ENCODE measurements at places on chromosomes 5 and 9.

DNA sequence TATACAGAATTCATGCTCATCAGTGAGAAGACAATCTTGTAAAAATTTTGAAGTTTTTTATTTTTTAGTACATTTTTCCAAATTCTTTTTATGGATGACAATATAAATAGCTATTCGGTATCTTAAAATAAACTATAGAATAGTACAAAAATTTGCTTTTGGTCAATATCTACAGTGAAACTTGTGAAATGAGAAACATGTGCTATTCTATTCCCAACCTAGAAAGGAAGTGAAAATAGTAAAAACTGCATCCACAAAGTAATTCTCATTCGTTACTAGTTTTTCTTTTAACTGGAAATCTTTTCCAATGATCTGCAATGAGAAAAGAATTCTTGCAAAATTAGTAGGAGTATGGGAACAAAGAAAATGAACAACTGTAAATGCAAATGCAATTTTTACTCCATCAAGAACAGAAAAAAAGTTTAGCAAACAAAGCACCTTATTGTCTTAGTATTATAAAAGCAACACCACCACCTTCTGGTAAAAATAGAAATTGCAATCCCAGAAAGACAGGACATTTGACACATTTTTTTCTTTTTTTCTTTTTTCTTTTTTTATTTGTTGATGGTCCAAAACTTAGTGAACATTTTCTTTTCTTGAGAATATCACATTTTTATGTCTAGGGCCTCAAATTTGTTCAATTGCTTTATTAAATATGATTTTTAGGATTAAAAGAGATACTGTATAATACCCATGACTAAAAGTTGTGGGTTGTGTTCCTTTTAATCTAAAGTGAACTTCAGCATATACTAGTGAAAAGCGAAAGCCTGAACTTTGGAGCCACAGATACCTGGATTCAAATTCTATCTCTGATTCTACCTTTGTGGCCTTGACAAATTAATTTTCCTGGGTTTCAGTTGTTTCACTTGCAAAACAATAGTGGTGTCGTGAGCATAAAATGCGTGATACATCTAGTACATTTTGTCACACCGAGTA, 72.3 kb downstream of the SLCO4C1 start:
- no peak for DNase-seq

- no peak for DNase-seq
Observed at GRCh38 chr5:6498968-6499367, 50.3 kb downstream of the UBE2QL1 start.

DNA sequence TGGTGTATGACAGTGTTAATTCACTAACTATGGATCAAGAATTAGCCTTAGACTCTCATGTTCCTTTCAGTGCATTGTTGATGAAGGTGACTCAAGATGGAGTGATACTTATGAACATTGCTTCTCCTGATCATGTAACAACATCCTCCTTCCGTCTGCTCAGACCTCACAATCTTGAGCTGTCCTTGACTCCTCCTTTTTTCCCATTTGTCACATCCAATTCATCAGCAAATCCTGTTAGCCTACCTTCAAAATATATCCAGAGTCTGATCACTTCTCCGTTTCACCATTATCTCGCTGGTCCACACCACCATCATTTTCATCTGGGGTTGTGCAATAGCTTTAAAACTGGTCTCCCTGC, 9.2 kb upstream of the SEMA6A start:
- no peak for DNase-seq

DNA sequence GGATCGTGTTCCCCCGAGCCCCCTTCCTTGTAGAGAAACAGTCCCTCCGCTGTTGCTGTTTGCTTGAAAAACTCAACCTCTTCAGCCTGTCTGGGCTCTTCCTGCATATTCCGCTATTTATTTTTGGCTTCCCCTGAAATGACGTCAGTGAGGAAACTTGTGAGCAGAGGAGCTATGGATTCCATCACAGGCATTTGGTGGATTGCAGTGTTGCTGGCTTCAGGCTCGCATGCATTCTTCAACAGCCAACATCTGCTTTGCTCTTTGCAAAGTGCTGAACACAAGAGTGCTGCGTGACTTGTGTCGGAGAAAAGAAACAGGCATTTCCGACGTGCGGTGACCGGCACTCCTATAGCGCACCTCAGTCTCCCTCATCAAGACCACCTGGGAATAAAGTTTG, 232.7 kb downstream of the RFK start:
- DNase-seq: no peak

DNA sequence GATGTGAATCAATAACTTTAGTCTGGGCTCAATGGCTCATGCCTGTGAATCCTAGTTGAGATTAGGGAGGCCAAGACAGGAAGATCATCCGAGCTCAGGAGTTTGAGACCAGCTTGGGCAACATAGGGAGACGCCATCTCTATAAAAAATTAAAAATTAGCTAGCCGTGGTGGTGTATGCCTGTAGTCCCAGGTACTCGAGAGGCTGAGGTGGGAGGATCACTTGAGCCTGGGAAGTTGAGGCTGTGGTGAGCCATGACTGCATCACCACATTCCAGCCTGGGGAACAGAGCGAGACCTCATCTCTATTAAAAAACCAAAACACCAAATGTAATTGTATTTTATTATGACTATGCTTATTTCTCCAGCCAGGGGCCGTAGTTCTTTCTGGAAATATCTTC, 69.6 kb upstream of the NR5A1 start:
- no peak for DNase-seq

GRCh38 chr5:169183576-169183975, 117.4 kb downstream of the SLIT3 start:
- DNase-seq: no peak

DNA sequence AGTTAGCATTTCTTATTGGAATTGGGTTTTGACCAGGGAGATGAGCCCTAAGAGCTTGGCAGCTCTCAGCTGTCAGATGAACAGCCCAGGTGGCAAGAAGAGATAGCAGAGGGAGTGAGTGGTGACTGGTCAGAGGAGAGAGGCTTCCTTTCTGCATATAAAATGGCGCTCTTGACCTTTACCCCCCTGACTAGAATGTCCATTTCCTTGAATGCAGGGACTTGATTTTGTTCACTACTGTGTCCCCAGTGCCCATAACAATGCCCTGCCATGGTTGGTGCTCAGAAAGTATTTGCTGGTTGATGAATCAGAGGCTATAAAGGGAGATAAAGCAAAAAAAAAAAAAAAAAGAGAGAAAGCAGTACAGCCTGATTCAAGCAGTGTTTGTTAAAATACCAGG, 7.2 kb downstream of the CHMP5 start:
- no peak for DNase-seq

GRCh38 chr5:180034564-180034963, 37.0 kb downstream of the RNF130 start:
- no peak for DNase-seq

DNA sequence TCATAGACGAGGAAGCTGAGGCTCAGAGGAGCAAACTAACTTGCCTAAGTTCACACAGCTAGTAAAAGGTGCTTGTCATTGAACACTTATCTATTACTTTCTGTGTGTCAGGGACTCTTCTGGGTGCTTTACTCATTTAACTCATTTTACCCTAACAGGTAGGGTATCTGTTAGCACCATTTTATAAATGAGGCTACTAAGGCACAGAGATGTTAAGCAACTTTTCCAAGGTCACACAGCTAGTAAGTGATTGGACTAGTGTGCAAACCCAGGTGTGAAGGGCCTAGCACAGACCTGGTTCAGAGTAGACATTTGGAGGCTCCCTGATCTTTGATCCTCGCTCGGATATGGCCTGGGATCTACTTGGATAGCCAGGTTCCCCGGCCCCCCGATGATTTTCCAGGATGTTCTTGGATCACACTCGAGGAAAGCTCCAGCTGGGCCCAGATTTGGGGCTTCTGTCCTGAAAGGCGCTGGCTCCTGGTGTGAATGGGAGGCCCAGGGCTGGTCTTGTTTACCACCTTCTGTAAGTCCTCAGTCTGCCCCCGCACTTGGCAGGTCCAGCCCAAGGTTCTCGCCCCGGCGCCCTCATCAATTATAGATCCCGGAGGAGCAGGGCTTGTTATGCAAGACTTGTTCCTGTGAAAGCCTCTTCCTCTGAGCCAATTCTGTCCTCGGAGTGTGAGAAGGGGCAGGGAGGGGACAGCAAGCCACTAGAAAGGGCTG, 37.5 kb downstream of the GSN start:
- no peak for DNase-seq

DNA sequence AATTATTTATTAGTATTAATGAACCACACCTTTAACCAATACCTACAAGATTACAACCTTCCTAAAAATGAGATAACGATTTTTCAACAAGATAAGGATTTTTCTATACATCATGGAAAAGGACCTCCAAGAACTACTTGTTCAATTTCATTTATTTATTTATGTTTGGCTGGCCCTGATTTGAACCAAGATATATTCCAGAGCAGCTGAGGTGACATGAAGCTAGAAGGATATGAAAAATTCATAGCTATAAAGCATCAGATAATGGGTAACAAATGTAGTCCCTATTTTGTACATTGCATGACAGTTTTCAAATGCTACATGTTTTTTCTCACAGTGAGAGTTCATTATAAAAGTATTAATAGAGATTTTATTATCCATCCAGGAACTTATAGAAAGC, 798.5 kb upstream of the ARRDC3 start:
- no peak for DNase-seq

DNA sequence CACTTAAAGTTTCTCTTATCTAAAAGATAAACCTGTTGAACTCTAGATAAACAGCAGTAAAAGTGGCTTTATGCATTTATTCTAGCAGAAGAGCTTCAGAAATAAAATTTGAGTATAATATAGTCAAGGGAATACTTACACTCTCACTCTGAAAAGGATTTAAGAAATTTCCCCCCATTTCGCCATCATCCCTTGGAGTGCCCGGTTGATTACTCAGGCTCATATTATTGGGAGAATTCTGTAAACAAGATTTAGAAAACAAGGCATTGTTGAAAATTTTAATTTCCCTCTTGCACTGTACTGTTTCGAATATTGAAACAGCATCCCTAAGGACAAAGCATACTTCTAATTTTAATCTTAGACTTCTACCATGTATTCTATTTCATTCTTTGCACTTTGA, 34.5 kb upstream of the ACOT12 start:
- no peak for DNase-seq

DNA sequence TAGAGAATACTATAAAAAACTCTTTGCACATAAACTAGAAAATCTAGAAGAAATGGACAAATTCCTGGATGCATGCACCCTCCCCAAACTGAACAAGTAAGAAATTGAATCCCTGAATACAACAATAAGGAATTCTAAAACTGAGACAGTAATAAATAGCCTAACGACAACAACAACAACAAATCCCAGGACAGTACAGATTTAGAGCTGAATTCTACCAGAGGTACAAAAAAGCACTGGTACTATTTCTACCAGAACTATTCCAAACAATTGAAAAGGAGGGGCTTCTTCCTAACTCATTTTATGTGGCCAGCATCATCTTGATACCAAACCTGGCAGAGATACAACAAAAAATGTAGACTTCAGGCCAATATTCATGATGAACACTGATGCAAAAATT, 394.4 kb upstream of the RORB start:
- DNase-seq: no peak

DNA sequence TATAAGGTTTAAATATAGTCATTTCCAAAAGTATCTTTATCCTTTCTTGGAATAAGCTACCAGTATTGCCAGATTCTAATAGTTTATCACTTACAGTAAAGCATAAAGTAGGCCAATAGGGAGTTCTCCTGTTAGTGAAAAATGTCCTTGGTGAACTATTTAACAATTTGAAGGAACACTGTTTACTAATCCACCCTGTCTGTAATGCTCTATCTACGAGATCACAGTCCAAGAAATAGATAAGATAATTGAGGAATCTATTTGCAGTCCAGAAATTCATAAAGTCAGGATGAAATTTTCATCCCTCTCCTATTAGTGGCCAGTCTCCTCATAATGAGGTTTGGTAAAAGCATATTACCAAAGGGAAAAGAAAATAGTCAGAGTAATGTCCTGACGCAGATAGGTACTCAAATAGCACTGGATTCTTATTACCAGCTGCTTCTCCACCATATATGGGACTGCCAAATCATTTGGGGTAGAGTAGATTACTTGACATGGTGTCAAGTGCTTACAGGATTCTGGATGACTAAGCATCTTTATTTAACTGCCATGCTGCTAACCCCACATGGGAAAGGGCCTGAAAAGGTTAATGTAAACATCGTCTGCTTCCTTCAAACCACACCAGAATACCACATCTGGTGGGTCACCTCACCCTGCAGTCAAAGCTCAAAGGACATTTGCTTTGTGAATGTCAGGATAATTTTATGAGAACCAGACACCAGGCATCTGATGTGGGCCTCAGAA, 808.1 kb downstream of the EFNA5 start:
- no peak for DNase-seq

DNA sequence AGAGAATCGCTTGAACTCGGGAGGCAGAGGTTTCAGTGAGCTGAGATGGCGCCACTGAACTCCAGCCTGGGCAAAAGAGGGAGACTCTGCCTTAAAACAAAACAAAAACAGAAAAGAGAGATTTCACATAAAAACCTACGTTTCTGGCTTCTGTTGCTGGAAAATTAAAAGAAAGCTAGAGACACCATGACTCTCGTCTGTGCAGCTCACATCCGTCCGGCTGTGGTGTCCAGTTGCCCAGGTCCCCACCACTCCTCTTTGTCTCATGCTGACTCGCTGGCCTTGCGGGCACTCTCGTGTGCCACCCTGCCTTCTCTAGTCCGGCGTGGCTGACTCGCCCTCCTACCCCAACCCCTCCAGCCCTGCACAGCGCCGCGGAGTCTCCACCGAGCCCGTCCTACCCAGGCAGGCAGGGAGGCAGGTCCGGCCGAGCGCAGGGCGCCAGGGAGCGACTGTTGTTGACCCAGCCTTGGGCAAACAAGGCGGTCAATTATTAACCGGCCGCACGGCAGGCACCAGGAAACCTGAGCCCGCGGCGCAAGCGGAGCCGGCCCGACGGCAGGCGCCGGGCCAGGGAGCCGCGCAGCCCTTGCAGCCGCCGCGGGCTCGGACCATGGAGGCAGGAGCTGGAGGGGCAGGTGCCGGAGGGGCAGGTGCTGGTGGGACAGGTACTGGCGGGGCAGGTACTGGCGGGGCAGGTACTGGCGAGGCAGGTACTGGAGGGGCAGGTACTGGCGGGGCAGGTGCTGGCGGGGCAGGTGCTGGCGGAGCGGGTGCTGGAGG, at the start of gene PRRT1B:
PRRT1B (plus strand) TSS at position 521 of the 783 bp plus-strand sequence; CDS start at position 614, 93 bp downstream.
- DNase-seq: no peak

DNA sequence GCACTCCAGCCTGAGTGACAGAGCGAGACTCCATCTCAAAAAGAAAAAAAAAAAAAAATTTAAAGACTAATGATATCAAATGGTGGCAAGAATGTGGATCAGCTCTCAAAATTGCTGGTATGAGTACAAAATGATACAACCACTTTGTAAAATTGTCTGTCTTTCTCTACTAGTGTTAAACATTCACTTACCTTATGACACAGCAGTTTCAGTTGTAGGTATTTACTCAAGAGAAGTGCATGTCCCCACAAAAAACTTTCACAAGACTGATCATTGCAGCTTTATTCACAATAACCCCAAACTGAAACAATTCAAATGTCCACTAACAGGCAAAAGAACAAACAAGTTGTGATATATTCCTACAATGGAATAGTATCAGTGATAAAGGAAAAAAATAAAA, 14.7 kb upstream of the CETN3 start:
- no peak for DNase-seq

GRCh38 chr9:33923998-33924701, 107.2 kb downstream of the UBE2R2 start:
- DNase-seq: no peak
